ENCODE measurements at places on chromosomes 2 and 18. TPM values are rescaled to one million over a fixed set of nuclear protein-coding genes. Genes with fewer than 3 reads are reported as not detected.

DNA sequence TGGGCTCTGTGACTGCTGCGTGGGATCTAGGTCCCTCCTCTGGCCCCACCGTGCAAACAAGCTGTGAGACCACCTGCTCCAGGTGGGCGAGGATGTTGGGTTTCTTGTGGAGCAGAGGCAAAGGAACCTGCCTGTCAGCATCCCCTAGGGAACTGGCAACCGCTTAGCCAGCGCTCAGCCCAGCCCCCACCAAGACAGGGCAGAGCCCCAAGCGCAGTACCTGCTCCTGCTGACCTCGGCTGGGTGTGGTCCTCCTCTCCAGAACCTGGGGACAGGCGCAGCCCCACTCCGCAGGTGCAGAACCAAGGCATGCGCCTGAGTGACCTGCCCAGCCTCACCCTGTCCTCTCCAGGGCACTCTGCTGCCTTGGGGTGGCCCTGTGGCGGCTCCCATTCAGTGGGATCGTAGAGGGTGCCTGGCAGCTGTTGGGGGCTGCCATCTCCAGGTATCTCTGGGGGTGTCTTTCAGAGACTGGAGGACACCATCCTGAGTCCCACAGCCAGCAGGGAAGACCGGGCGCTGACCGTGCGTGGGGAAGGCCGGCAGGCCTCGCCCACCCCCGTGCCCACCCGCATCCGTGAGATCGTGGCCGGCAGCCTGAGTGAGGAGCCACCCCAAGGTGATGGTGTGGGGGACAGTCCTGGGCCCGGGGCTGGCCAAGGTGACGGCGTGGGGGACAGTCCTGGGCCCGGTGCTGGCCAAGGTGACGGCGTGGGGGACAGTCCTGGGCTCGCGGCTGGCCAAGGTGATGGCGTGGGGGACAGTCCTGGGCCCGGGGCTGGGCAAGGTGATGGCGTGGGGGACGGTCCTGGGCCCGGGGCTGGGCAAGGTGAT lies 12.3 kb downstream of the CROCC2 start:
- DNase-seq = no peak

DNA sequence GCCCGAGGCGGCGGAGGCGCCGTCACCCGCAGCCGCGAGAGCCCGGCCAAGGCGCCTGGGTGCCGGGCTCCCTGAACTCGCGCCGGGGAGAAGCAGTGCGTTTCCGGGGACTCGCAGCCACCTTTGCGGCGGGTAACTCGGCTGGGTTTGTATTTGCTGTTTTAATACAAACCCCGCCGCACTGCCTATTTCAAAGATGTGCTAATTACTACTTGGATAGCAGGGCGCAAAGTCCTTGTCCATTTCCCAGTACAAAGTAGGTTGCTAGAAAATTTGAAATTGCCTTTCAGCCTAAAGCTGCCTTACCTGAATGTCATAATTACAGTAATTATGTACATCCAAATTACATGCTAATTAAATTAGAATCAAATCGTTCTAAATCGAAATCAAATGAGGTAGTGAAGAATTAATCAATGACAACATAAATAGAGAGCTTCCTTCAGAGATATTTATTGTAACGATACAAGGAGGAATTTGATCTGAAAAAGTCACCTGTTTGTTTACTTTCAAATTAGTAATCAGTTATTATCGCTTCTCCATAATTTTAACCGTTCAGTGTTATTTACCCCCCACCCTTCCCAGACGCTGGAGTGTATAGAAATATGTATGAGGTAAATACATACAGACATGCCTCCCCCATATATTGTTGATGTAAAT lies 8.1 kb downstream of the SP9 start:
- no peak for DNase-seq

DNA sequence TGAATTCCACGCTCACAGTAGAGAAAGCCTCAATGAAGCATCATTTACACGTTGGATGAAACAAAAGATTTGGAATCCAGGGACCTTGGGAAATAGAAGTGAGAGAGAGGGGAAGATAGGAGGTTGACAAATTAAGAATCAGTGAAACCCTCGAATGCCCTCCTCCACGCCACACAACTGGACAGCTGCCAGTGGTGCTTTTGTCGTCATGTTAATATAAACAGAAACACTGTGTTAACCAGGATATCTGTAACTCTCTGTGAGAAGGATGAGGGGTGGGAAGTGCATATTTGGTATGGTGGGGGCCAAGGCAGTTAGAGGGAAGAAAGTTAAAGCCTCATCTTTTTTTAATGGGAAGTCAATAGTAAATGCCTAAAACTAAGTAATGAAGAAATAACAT lies 108.7 kb downstream of the GFPT1 start:
- peak; percentile 82 for DNase-seq

DNA sequence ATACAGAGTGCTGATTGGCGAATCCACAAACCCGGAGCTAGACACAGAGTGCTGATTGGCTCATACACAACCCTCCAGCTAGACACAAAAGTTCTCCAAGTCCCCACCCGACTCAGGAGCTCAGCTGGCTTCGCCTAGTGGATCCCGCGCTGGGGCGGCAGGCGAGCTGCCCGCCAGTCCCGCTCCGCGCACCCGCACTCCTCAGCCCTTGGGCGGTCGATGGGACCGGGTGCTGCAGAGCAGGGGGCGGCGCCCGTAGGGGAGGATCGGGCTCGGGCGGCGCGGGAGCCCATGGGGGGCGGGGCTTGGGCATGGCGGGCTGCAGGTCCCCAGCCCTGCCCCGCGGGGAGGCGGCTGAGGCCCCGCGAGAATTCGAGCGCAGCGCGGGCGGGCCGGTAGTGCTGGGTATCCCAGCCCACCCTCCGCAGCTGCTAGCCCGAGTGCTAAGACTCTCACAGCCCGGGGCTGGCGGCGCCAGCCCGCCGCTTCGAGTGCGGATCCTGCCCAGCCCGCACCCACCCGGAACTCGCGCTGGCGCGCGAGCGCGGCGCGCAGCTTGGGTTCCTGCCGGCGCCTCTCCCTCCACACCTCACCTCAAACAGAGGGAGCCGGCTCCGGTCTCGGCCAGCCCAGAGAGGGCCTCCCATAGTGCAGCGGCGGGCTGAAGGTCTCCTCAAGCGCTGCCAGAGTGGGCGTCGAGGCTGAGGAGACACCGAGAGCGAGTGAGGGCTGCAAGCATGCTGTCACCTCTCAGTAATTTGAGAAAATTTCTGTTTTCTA lies 75.5 kb upstream of the ATP5MC3 start:
- no peak for DNase-seq

DNA sequence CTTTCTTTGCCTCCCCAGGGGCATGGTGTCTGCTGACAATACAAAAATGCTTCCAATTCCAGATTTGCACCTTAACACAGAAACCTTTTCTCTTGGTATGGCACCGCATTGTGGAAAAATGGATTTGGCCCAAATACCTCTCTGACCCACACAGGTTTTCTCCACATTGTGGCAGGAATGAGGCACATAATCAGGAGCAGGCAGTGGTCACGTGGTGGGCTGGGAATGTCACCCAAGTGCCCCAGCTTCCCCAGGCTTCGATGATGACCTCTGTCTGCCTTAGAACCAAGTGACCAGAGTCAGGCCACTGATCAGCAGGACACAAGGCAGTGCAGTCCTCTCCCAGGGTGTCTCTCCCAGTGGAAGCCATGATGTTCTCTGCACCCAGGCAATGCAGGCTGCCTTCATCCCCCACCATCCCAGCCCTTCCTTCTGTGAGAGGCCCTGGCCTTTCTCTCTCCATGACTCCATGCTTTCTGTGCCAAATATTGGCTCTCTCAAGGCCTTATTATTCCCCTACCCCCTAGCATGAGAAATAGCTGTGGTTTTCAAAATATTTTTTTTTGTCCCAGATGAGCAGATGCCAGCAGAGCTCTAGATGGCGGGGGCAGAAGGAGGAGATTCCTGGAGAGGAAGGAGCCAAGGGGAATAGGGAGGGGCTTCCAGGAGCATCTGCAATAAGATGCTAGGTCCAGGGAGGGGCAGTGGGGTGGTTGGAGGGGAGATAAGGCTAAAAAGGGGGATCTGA lies 198.9 kb downstream of the ACKR3 start:
- DNase-seq = no peak

The CRYGC gene
- total RNA-seq = not detected

The CCDC141 gene
- under 0.01 TPM for total RNA-seq

The DSG4 gene
- not detected for total RNA-seq

The UGT1A4 gene
- not detected for total RNA-seq
